ENCODE measurements at places on chromosomes 6 and 20.

- no peak for DNase-seq
Observed at GRCh38 chr6:45003961-45004360, 324.2 kb upstream of the RUNX2 start.

DNA sequence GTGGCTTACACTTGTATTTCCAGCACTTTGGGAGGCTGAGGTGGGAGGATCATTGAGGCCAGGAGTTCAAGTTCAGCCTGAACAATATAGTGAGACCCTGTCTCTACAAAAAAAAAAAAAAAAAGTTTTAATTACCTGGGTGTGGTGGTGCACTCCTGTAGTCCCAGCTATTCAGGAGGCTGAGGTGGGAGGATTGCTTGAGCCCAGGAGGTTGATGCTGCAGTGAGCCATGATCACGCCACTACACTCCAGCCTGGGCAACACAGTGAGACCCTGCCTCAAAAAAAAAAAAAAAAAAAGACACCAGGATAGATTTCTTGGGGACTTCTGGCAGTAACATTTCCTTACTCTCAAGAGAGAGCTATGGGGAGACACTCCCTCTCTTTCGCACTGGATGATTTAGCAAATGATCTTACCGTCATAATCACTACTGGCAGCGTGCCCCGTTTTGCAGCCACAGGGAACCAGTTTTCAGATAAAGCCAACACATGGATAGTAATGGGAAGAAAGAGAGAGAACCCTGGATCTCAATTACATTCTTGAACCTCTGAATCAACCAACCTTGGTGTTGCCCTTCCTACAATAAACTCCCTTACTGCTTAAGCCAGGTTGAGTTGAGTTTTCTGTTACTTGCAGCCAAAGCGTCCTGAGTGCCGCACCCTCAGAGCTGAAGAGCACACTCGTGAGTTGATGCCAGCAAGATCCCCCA lies 18.1 kb upstream of the PTPN1 start:
- no peak for DNase-seq

DNA sequence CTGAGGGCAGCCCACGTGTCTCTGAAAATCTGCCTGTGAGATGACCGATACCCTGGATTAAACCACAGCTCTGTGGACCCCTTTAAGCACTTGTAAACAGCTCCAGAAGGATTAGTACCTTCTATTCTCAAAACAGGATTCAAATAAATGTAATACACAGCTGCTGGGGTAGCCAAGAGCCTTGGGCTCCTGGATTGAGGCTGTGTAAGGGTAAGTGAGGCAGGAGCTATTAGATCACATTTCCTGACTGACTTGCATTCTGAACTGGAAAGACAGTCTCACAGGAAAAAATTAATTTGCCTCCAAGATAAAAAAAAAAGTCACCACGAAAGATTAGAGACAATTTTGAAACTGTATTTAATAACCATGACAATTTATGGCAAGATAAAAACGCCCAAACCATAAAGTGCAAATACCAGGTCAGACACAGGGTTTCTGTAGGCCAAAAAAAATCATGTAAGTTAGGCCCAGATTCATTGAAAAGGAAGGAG lies 78.0 kb downstream of the TRMT11 start:
- no peak for DNase-seq

GRCh38 chr6:15960740-15961634 lies 167.9 kb upstream of the MYLIP start:
- DNase-seq: no peak

- DNase-seq: no peak
Observed at GRCh38 chr6:33061987-33062386, 11.5 kb downstream of the HLA-DPA1 start.

- DNase-seq: no peak
Observed at GRCh38 chr6:147053311-147053921, 150.8 kb upstream of the STXBP5 start.

- DNase-seq: no peak
Observed at GRCh38 chr20:60962367-60963045, 289.6 kb upstream of the CDH4 start.

DNA sequence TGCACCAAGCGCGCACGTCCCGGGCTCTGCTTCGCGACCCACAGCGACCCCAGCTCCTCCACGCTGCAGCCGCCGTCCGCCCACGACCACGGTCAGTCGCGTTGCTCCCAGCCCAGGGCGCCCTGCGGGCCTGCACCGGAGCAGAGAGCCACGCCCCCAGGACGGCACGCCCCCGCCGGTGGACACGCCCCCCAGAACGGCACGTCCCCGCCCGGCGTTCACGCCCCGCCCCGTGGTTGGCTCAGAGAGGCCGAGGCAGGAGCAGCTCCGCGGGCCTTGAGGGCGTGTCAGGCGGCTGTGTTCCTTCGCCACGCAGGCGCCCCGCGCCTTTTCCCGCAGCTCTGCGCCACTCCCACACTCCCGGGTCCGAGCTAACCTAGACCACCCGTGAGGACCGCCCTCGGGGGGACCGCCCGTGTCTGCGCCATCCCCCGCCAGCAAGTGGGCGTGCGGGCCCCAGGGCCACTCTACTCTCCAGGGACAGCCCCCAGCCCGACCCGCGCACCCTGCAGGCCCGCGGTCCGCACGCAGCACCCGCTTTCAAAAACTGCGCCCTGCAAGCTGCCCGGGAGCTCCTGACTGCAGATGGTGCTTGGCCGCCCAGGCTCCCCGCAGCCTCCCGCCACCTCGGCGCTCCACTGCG lies at the start of gene RNASET2:
TSS of gene RNASET2 (minus strand) at position 107 of the 643 bp plus-strand sequence. CDS start 368 bp downstream, outside the sequence.
- DNase-seq: peak; percentile 93
